ENCODE measurements at places on chromosomes 5 and 9. TPM values are rescaled to one million over a fixed set of nuclear protein-coding genes. Genes with fewer than 3 reads are reported as not detected.

The C8G gene
- not detected for total RNA-seq

The EEIG1 gene
- total RNA-seq = 3.0 TPM

The TAF1L gene
- total RNA-seq = not detected

The FBP2 gene
- total RNA-seq = not detected

The ZNF366 gene
- not detected for total RNA-seq

The SLC30A5 gene
- total RNA-seq = 35.7 TPM

The PDZD2 gene
- total RNA-seq = 1.3 TPM

The SLC6A7 gene
- total RNA-seq = not detected

The PLAC8L1 gene
- not detected for total RNA-seq

The MAT2B gene
- 84.7 TPM for total RNA-seq

The PCDHB4 gene
- not detected for total RNA-seq

The PTCD2 gene
- 8.5 TPM for total RNA-seq

The ARID3C gene
- total RNA-seq = not detected

The IRX4 gene
- not detected for total RNA-seq

The PIP5KL1 gene
- total RNA-seq = 2.1 TPM

The ADAMTSL1 gene
- total RNA-seq = 39.1 TPM

The GPR150 gene
- 0.59 TPM for total RNA-seq

The CNTFR gene
- total RNA-seq = not detected

The AQP3 gene
- 2.4 TPM for total RNA-seq

The FAM221B gene
- total RNA-seq = not detected

The CAMK4 gene
- total RNA-seq = 8.6 TPM

The FBP1 gene
- total RNA-seq = not detected

The FNIP1 gene
- total RNA-seq = 13.8 TPM

The PPP3R2 gene
- not detected for total RNA-seq

The PCAT7 gene
- total RNA-seq = not detected

The LECT2 gene
- not detected for total RNA-seq

The CDX1 gene
- not detected for total RNA-seq

The SCGB3A1 gene
- not detected for total RNA-seq

The WWC1 gene
- total RNA-seq = 3.1 TPM

The CAPSL gene
- total RNA-seq = 1.3 TPM

The FOXD4L4 gene
- not detected for total RNA-seq

The SHISAL2B gene
- total RNA-seq = not detected

The SVEP1 gene
- 5.5 TPM for total RNA-seq

The IL17B gene
- total RNA-seq = not detected

The GABRP gene
- total RNA-seq = not detected

The BARHL1 gene
- total RNA-seq = not detected

The LHFPL2 gene
- 12.4 TPM for total RNA-seq

The ADAMTS2 gene
- 28.1 TPM for total RNA-seq

The PRDM9 gene
- not detected for total RNA-seq

The PCA3 gene
- not detected for total RNA-seq

The MROH2B gene
- not detected for total RNA-seq

The SPATA31C1 gene
- total RNA-seq = not detected

The RANBP3L gene
- total RNA-seq = not detected

The INSL6 gene
- total RNA-seq = not detected

The ENG gene
- total RNA-seq = 48.9 TPM

The PCDHAC2 gene
- not detected for total RNA-seq

The RMRP gene
- total RNA-seq = 46,048 TPM

The CDKN2B gene
- 10.4 TPM for total RNA-seq

The SHOC1 gene
- total RNA-seq = under 0.01 TPM

The ZCCHC7 gene
- 8.9 TPM for total RNA-seq

The RPS14 gene
- 3,106 TPM for total RNA-seq

Data from bronchus fibroblast of lung (primary cell).